ENCODE measurements at places on chromosomes 7 and 10. TPM values are rescaled to one million over a fixed set of nuclear protein-coding genes. Genes with fewer than 3 reads are reported as not detected.

- peak; percentile 52 for DNase-seq
Measured at GRCh38 chr10:104076743-104077160, 8.9 kb downstream of the COL17A1 start.

The SFRP5 gene
- polyA plus RNA-seq: 0.16 TPM

GRCh38 chr7:369476-370258 is 79.7 kb downstream of the FOXL3 start:
- no peak for DNase-seq

The HOXA5 gene
- 63.8 TPM for polyA plus RNA-seq

The CHST15 gene
- 19.3 TPM for polyA plus RNA-seq

The STK32C gene
- polyA plus RNA-seq: 13.5 TPM

- DNase-seq: no peak
Measured at GRCh38 chr7:29113384-29114102, 32.8 kb downstream of the CPVL start.

- no peak for DNase-seq
Measured at GRCh38 chr7:129522088-129522970, 20.0 kb downstream of the SMKR1 start.

DNA sequence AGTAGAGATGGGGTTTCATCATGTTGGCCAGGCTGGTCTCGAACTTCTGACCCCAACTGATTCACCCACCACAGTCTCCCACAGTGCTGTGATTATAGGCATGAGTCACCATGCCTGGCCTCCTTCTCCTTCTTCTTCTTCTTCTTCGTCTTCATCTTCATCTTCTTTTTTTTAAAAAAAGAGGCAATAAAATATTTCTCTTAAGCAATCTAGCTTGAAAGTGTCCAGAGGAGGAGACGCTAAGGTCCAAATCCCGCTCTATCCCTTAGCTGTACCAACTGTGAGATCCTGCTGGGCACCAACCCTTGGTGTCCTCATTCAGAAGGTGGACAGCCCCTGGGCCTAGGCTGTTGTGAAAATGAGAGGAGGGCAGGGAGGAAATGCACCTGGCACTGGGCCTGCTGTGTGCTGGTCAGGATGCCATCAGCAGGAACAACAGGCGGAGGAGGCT is 13.9 kb upstream of the PSAP start:
- no peak for DNase-seq

DNA sequence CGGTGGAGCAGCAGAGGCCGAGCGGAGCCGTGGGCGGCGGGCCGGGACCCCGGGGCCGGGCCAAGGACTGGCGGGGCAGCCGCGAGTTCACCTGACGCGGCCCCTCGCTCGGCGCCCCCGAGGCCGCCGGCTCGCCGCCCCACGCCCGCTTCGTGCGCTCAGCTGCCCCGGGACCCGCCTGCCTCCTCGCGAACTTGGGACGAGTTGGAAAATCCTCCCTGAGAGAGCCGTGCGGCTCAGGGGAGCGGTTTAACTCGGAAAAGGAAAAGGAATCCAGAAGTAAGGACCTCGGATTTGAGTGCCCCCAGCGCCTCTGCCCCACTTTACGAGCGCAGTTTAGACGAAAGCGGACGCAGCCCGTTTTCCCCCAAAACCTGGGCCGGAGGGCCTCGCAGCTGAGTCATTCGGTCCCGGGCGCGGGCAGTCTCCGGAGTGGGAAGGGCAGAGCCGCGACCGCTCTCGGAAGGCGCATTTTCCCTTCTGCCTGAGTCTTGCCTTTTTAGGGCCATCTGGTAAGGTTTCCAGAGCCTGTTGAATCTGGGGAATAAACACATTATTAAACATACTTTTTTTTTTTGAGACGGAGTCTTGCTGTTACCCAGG is 744 bp downstream of the CREM start:
- peak; percentile 44 for DNase-seq

DNA sequence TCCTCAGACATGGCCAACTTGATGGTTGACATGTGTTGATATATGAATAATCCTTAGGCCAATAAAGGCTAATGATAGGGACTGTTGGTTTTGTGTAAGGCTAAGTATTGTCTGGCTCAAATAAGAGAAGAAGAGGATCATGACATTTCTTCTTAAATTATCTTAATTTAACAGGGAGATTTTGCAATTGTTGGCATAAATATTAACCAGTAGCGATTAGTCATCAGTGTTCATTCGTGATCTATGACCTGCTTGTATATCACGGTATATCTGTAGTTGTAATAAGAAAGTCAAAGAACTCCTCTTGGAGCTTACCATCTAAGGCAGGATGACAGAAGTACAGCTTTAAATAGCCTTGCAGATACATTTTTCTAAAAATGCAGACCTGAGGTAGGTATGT is 196.4 kb downstream of the CREB5 start:
- no peak for DNase-seq

- DNase-seq: no peak
Measured at GRCh38 chr7:123569352-123570010, 11.9 kb upstream of the NDUFA5 start.

The CALHM1 gene
- 0.08 TPM for polyA plus RNA-seq

The HOXA11 gene
- 35.3 TPM for polyA plus RNA-seq

The IDE gene
- polyA plus RNA-seq: 26.6 TPM

- DNase-seq: no peak
Measured at GRCh38 chr7:50285269-50285668, 19.2 kb upstream of the IKZF1 start.

DNA sequence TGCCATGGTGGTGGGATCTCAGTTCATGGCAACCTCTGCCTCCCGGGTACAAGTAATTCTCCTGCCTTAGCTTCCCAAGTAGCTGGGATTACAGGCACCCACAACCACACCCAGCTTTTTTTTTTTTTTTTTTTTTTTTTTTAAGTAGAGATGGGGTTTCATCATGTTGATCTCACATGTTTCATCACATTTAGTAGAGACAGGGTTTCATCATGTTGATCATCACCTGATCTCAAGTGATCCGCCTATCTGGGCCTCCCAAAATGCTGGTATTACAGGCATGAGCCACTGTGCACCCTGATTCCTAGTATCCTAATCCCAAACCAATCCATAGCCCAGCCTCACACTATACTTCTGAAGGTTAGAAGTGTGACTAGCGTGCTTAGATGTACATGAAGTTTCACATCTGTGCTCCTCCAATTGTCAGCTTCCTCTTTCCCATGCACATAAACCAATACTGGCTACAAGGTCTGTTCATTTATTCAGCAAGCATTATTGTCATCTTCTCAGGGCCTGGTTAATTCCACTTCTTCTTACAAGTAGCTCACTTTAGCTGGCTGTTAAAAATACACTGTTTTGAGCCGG is 6.8 kb upstream of the NAT16 start:
- no peak for DNase-seq

DNA sequence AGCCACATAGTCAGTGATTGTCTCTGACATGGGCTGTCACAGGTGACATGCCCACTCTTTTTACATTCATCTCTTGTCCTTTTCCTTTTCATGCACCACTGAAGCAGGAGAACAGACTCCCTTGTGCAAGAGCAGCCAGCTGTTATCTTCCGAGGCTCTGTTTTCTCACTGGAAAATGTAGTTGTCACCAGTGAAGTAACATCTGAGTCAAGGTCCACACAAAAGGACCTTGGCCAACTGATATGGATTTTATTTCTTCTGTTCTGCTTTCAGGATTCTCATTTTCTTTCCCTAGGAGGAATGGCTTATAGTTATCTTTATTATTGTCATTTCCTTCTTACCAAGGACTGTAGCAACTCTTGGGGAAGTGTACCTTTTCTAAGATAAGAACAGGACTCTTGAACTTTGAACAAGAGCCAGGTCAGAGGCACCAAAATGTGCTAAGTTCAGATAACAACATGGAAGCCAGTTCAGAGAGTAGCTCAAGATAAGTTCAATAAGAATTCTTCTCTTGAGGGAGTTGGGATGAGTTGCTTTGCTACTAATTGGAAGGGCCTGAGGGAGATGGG is 22.7 kb downstream of the AVPI1 start:
- no peak for DNase-seq

The MICU1 gene
- polyA plus RNA-seq: 81.8 TPM

The ANLN gene
- polyA plus RNA-seq: 28.3 TPM

GRCh38 chr7:116161728-116162127 is 48.6 kb upstream of the TES start:
- DNase-seq: no peak

DNA sequence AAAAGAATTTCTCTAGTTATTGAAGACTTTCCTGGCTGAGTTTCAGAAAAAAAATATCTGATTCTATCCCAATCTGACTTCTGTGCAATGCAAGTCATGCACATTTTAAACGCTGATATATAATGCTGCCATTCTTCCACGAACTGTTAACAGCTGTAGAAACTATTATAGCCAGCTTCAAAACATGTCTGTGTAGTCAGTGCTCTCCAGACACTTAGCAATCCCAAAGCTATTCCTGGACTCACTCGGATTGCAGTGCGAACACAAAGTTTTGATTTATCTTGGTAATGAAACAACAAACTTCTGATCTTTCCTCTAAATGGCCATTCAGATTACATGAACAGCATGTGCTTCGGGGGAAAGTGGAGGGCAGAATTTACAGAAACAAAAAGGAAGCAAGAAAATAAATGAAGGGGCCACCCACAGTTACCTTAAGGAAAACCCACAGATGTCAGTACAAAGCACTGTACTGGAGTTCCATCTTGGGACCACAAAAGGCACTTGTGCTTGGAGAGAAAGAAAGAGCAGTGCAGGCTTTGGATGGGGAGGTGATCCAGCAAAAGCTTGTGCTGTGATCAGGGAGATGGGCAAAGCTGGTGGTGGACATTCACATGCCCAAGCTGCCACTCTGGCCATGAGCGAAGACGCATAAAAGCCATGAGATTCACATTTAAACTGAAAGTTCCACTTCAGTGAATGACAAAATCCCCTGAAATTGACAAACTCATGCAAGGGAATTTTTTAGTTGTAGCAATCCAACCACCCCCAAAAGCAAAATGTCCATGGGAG is 32.1 kb upstream of the ADO start:
- no peak for DNase-seq

The HOXA1 gene
- 2.4 TPM for polyA plus RNA-seq

GRCh38 chr10:86254526-86255174 is 111.9 kb downstream of the GRID1 start:
- DNase-seq: no peak

The IFIT1B gene
- polyA plus RNA-seq: 0.14 TPM

The TLX1 gene
- polyA plus RNA-seq: 0.07 TPM

- no peak for DNase-seq
Measured at GRCh38 chr10:35470925-35471315, 134.2 kb upstream of the GJD4 start.

The RADIL gene
- polyA plus RNA-seq: 1.7 TPM

DNA sequence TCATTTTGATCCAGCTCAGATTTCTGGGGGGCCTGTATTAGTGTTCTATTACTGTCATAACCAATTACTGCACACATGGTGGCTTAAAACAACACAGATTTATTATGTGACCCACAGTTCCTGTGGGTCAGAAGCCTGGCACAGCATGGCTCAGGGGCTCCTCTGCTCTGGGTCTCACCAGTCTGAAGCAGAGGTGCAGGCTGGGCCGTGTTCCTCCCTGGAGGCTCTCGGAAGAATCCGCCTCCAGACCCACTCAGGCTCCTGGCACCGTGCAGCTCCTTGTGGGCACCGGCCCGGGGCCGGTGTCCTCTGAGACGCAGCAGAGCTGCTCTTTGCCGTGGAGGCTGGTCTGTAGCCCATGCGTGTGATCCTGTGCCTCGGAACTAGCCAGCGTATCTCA is 61.5 kb downstream of the RAMP3 start:
- DNase-seq: no peak

DNA sequence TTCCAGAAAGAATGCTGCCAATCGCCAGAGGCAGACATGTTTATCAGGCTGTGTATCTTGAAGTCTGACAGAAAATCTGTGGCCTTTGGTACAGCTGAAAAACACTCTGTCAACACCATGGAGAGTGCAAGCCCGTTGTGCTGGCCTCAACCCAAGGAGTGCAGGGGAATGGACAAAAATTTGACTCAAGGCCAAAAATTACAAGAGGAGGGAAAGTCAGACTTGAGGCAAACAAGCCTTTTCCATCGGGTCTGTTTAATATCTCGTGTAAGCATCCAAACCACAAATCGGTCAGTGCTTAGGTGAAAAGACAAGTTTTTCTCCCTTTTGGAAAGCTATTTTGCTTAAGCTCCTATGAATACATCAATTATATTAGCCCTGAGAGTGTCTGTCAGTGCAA is 305.3 kb upstream of the NFE2L3 start:
- DNase-seq: no peak

DNA sequence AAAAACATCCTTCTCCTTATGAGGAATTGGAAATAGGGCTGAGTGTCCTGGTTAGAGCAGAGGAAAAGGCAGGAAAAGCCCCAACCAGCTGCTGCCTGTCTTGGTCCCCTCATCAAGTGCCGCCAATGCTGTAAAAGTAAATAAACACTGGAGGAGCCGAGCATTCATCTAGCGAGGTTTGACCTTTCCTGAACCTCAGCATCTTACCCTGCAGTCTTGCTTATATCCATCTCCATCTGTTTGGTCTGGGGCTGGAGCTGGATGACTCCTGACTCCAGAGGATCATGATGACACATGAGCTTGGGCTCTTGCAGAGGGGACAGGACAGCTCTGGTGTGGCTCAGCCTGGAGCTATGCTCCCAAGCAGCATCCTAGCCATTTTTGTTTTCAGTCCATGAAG is 501.1 kb downstream of the TNS3 start:
- DNase-seq: no peak

GRCh38 chr10:86085686-86086085 is 280.9 kb downstream of the GRID1 start:
- no peak for DNase-seq

Measured in right renal cortex interstitium (tissue), 3 donors.